LHCN-M2 (cell line): ENCODE measurements at places on chromosomes 6 and 20.

GRCh38 chr20:43977962-43978361 is 63.3 kb downstream of the TOX2 start:
- no peak for DNase-seq

DNA sequence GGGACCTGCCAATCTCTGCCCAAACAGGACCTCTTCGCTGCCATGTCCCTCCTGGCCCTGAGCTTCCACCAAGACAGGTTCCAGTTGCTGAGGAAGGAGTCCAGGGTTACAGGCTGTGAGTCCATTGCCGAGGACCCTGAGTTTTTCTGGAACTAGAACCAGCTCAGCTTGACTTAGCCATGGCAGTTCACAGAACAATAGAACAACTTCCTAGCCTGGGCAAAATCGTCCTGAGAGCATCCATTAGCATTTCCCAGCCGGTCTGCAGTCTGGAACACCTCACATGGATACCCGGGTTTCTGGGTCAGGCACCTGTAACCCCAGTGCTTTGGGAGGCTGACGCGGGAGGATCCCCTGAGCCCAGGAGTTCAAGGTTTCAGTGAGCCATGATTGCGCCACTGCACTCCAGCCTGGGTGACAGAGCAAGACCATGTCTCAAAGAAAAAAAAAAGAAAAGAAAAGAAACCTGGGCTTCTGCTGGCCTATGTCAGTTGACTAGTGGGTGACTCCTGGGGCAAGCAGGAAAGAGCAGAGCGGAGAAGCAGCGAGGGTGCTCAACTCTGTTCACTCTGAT is 90.3 kb downstream of the TCP11 start:
- no peak for DNase-seq

GRCh38 chr6:103011605-103012004 is 1618.1 kb downstream of the GRIK2 start:
- DNase-seq, result no peak

DNA sequence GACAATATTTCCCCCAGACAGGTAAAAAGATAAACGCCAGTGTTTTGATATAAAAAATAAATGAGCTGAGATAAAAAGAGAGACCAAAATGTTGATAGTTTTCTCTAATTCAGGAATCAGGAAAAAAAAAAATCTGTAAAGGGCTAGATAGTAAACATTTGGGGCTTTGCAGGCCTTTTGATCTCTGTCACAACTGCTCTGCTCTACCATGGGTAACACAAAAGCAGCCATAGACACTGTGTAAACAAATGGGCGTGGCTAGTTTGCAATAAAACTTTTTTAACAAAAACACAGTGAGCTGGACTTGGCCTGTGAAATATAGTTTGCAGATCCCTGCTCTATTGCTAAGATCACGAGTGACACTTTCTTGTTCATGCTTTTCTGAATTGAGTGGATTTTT is 219.1 kb upstream of the STXBP5 start:
- DNase-seq, result peak; percentile 47

DNA sequence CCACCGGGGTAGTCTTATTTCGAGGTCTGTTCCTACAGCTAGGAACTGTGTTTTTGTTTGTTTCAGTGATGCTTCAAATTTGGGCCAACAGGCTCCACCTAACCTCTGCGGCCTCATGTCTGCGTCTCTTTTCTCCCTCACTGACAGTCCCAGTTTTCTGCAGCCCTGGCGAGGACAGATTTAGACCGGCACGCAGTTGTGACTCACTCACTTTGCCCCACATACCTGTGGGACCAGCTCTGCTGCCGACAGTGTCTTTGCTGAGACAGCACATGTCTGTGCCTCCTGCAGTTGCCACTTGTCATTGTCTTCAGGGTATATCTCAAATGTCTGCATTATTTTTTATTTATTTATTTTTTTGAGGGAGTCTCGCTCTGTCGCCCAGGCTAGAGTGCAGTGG is 29.2 kb downstream of the OSBPL2 start:
- no peak for DNase-seq

GRCh38 chr6:112717401-112717800 is 370.3 kb downstream of the RFPL4B start:
- peak; percentile 24 for DNase-seq

DNA sequence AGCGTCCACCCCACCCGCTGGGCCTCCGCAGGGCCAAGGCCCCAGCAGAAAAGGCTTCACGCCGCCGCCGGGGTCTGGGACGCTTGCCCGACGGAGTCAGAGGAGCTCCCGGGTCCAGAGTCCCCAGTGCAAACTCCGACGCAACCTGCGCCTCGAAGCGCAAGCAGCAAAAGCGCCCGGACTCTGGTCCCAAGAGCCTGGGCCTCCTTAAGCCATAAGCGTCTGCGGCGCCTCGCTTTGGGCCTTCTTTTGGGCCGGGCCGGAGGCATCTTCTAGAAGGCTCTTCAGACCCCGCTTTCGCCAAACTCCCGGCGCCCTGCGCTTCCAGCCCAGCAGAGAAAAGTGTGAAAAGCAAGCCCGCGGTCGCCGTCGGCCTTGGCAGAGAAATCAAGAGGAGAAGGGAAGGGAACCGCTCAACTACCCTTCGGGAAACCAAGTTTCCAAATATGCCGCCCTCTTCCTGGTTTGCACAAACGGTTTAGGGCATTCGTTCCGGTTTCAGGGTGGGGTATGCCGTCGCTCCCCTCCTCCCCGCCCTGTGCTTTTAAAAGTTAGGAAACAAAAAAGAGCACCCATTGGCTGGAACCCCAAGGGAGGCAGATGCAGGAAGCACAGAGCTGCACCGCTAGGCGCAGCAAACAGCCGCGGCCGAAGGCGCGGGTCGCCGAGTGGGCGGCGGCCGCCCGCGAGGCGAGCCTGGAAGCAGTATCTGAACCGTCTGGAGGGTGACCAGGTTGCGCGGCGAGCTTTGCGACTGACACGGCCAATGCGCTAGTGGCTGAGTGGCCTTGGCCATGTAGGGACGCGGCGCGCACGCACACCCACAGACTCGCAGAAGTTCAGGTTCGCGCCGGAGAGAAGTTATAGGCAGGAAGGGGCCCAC is 1.2 kb downstream of the TBX18 start:
- DNase-seq, result peak; percentile 88

DNA sequence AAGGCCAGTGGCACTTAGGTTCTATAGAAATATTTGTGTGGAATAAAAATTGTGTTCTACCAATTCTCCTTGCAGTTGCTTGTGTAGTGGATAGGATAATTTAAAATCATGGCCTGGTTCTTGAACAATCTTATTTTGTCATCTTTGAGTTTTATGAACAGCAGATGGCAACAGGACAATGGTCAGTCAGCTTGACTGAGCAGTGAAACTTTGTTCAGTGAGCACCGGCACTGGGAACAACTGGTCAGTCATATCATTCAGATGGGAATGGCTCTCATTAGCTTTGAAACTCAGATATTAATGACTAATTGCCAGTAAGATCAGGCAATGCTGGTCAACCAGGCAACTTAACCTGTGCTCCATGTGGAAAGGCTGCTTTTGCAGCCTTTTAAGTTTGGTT is 129.2 kb downstream of the BCKDHB start:
- DNase-seq, result peak; percentile 19

GRCh38 chr20:37336369-37337207 is 9.4 kb upstream of the SRC start:
- no peak for DNase-seq

GRCh38 chr20:62347445-62347844 is 19.7 kb downstream of the LAMA5 start:
- DNase-seq, result no peak

DNA sequence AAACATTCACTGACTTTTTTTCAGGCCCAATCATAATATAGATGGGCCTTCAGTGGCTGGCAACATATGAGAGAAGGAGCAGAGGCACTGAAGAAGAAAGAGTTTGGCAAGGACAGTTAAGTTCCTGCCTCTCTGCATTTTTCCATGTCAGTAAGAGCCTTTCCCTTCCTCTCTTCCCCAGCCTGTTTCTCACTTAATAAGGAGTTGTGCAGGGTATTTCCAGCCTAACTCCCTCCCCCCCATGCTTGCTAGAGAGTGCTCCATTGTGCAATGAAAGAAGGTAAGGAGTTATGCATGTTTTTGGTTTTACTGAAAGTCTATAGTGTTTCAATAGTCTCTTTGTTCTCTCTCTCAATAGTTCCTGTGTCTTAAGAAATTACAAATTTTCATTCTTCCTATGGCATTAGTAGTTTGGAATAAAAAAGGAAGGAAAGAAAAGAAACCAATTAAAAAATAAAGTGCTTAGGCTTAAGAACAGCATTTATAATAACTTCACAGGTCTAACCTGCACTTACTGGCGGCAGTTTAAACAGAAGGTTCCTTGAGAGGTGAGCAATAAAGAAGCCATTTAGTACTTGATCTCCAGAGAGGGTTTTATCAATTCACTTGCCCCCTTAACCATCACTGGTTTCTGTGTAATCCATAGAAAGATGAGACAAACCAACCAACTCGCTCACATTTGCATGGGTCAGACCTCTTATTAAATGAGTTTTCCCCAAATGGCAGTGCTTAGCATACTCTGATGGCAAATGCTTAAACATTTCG is 251.1 kb downstream of the PTPRT start:
- DNase-seq, result no peak

- DNase-seq, result peak; percentile 15
Observed at GRCh38 chr20:8389381-8390036, 257.4 kb downstream of the PLCB1 start.

- no peak for DNase-seq
Observed at GRCh38 chr6:22024973-22025467, 271.8 kb downstream of the PRL start.

DNA sequence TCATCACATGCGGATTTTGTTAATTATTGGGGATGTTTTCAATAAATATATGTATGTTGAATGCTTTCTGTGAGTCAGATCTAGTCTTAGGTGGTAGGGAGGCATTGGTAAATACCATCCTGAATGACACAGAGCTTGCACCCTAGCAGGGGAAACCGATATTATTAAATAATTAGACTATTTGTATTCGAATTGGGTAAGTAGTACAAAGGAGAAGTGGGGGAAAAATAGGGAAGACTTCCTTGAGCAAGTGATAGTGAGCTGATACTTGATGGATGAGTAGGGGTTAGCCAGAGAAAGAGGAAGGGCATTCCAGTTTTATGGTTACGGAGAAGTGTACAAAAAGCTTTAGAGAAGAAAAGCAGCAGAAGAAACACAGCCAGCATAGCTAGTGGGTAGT is 1.5 kb downstream of the RIOK1 start:
- no peak for DNase-seq

GRCh38 chr6:25968769-25969168 is 6.2 kb downstream of the TRIM38 start:
- DNase-seq, result peak; percentile 14

DNA sequence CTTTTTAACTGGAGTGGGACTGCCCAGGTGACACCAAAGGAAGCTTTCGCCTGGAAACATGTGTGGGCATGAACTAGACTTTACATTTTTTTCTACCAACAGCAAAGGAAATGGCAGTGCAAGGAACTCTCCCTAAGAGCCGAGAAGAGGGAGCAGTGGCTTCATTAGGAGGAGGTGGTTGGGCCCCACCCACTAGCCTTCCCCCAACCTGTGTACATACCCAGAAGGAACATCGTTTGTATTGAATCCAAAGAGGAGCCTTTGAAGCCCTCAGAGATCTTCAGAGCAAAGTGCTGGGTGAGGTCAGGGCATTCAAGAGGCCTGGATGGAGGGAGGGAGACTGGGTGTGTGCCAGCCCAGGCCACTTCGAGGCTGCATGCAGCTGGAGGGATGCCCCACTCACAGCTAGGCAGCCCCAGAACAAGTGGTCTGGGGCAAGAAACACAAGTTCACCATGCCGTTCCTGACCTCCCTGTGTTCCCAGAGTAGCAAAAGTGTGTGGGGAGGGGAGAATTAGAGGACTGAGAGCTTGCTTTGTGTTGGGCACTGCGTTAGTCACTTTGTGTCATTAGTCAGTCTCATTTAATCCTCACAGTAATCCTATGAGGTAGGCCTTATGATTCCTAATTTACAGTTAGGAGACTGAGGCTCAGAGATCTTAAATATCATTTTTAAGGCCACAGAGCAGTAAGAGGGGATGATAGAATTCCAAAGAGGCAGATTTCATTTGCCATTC is 191.6 kb upstream of the SUPT3H start:
- DNase-seq, result no peak

DNA sequence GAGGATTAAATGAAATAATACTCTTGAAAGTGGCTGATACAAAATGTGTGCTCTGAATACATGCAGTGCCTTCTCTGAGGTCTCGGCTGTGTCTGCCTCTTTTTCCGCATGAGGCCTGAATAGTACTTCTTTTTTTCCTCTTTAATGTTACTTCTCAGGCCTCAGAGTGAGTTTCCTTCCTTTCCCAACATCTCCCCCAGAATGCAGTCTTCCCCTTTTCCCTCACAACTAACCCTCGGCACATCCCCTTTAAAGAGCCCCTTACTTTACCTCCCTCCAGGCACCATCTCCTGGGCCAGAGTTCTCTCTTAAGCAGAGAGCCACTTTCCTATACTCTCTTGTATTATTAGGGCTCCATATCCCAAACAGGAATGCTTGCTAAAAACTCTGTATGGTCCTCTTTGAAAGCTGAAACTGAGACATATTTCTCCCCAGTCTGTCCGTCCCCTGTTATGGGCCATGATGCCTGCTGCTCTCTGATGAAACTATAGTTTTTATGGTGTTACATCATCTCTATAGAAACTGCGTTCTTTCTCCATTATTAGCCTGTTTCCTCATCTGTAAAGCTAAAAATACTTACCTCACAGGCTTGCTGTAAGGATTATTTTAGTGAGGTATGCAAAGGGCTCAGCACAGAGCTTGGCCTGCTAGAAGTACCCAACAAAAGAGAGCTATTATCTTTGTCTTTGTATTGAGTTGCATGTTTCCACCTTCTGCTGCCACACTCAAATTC is 2.3 kb downstream of the PLAGL2 start:
- DNase-seq, result no peak

GRCh38 chr6:54194067-54194466 is 82.8 kb downstream of the MLIP start:
- DNase-seq, result peak; percentile 79

DNA sequence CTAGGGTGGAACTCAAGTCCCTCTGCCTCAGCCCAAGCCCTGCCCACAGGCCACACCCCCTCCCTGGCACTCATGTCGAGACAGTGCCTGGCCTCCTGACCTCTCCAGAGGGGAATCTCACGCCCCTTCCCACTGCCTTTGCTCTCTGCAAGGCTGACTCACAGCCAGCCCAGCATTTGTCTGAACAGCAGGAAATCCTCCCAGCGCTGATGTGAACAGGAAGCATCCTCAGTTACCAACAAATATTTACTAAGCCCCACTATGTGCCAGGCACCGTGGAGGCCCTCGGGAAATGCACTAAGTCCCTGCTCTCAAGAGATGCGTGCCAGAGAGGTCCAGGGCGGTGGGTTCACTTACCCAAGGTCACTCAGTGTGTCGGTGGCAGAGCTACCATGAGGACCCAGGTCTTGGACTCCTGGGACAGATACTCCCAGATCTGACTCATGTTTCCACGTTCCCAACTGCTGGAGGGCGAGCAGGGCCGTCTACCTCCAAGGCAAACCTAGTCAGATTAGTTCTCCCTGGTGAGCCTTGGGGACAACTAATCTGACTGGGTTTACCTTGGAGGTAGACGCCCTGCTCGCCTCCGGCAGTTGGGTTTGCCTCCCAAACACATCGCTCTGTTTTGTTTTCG is 7.8 kb downstream of the ADA start:
- DNase-seq, result peak; percentile 87

- peak; percentile 11 for DNase-seq
Observed at GRCh38 chr20:45229264-45230056, 8.3 kb downstream of the SEMG2 start.

GRCh38 chr20:62276439-62276838 is 26.4 kb upstream of the ADRM1 start:
- DNase-seq, result peak; percentile 24

GRCh38 chr6:33237741-33238140 is 29.4 kb downstream of the RING1 start:
- DNase-seq, result no peak
